ENCODE measurements at places on chromosomes 2 and 18.

GRCh38 chr2:164761737-164762460 lies 79.7 kb downstream of the COBLL1 start:
- no peak for DNase-seq

GRCh38 chr2:170812710-170813600 lies 3.7 kb upstream of the GAD1 start:
- no peak for DNase-seq

GRCh38 chr18:62102221-62102620 lies 84.6 kb downstream of the PIGN start:
- DNase-seq, result no peak

GRCh38 chr2:238945433-238946150 lies 97.7 kb downstream of the TWIST2 start:
- no peak for DNase-seq

GRCh38 chr2:168107322-168107721 lies 140.1 kb downstream of the STK39 start:
- no peak for DNase-seq

DNA sequence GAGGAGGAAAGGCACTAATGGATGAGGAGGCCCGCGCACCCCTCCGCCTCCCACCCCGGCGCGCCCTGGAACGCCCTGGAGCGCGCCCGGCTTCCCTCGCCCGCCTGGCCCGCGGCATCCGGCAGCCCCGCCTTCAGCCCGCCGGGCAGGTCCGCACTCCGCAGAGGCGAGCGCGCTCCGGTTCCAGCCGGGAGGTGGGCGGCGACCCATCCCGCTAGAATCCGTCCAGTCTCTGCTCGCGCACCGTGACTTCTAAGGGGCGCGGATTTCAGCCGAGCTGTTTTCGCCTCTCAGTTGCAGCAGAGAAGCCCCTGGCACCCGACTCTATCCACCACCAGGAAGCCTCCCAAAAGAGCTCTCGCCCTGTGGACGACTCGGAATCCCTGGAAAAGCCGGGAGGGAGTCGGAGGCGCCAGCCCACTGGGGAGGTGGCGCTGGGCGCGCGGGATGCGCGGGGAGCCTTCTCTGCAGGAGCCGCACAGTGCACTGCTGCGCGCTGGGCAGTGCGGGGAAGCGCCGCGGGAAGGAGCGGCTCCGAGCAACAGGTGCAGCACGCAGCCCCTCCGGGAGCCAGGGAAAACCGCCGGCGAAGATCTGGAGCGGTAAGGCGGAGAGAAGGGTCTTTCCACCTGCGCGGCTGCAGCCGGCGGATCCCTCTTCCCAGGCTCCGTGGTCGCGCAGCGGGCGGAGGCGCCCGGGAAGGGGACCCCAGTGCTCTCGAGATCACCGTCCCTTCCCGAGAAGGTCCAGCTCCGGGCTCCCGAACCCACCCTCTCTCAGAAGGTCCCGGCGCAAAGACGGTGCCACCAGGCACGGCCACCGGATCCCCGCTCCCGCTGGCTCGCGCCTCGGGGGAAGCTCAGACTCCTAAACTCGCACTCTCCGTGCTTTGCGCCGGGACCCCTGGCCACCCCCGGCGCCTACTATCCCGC lies at the start of gene GALR1:
GALR1 (plus strand) TSS at position 280 of the 932 bp plus-strand sequence. CDS start 701 bp downstream, outside the sequence.
- DNase-seq, result peak; percentile 39

DNA sequence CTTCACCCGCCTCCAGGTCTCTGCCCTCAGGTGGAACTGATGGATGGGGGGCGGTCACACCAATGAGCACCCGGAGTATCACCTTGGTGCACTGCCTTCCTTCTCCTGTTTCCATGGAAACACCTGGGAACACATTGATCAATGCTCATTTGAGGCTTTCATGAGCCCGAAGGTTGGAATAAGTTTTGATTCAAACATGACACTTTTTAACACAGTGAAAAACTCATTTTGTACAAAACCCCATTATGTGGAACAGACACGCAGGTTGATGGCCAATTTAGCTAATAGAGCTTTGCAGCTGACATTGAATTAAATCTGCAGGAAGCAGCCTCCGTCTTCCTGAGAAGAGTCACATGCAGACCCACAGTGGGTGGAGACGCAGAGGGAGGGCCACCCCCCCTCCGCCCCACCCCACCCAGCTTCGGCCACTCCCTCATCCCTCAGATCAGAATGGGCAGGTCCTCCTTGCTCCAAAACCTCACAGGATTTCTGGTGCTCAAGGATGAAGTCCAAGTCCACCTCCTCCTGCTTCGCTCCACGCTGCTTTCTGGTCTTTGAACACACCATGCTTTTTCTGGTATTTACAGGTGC lies 96.0 kb upstream of the MYCN start:
- DNase-seq, result no peak

DNA sequence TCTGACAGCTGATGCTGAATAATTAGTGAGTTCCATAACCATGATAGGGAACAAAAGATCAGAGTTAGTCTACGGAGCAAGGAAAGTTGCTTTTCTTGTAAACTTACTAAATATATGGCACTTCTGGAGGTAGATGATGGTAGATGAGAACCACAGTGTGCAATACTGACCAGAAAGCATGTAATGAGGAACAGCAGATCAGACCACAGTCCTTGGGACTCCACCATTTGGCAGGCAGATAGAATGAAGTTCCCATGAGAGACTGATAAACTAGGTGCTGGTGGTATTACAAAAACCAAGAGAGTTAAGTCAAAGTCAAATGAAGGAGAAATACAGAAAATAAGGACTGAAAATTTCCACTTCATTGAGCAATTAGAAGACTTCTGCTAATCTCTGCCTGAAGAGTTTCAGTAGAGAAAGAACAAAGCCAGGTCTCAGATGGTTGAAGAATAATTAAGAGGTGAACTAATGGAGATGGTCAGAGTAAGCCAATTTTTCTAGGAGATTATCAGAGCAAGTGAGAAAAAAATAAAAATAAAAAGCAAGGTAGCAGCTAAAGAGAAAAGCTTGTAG lies 10.4 kb downstream of the CERKL start:
- DNase-seq, result no peak

- no peak for DNase-seq
These were observed 252.5 kb upstream of the HNRNPA3 start for GRCh38 chr2:176960061-176960460.

DNA sequence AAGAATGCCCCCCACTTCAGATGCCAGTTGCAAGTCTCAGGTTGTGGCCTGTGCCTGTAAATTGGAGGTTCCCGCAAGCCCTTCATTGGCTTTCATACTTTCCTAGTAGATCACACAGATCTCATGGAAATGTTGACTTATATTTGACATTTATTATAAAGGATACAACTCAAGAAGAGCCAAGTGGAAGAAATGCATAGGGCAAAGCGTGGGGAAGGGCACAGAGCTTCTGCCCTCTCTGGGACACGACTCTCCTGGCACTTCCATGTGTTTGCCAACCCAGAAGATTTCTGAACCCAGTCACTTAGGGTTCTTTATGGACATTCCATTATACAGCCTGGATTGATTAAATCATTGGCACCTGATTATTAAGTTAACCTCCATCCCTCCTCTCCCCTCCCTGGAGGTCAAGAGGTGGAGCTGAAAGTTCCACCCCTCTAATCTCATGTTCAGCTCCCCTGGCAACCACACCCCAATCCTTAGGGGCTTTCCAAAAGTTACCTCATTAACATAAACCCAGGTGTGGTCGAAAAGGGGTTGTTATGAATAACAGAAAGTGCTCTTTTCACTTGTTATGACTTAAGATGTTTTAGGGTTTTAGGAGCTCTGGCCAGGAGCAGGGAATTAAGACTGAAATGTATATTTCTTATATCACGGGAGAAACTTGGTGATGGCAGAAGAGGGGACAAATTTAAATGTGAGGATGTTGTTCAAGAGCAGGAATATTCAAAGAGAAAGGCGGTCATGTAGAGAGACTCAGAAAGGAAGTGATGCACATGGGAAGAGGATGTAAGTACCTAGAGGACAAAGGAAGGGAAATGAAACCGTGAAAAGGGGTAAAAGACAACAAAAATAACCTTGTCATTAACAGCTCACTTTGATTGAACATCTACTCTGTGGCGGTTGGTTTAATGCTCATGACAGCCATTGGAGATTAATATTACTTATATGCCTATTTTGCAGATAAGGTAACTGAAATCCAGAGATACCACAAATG lies 31.8 kb downstream of the SP100 start:
- DNase-seq, result no peak

- DNase-seq, result peak; percentile 36
These were observed 787 bp downstream of the ERBB4 start for GRCh38 chr2:212537726-212538304.

GRCh38 chr2:9739531-9739964 lies 103.7 kb upstream of the TAF1B start:
- peak; percentile 54 for DNase-seq

DNA sequence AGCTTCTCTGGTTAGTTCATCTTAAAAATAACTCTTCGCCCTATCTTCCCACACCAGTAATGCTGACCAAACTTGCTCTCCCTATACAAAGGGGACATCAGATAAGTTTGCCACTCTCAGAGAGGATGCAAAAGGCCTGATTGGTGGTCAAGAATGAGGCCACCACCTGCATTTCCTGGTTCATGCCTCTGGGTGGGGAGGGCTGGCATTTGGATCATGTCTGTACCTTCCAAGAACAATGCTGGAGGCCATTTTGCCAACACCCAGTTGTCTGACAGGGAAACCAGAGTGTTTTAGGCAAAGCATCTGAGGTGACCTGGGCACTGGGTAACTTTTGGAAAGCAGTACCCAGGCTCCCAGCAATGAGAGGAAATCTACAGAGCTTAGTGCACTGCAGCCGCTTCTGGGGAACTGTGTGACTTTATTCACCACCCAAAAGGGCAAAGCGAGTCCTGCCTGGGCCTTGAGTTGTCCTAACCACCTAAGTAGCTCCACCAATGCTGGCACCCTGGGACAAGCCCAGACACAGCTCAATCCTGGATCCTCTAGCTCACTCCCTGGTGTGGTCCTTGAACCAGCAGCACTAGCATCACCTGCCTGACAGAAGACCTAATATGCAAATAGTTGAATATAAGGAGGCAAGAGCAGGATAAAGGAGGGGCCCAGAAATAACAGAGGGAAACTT lies 35.1 kb downstream of the CAPN13 start:
- DNase-seq, result no peak

DNA sequence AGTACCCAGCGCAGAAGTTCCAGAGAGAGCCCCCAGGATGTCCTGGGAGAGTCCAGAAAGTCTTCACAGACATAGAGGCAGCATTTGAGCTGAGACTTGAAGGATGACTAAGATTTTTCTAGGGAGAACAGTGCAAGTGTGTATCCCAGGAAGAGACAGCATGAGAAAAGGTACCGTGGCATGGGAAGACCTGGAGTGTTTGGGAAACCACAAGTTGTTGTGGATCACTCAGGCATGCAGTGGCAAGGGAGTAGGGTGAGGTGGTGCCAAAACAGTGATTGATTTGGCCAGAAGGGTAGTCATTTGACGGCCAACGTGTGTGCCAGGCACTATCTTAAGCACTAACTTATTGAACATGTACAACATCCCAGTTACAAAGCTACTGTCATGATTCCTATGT lies 24.5 kb upstream of the KCNK3 start:
- DNase-seq, result no peak

- no peak for DNase-seq
These were observed 458.6 kb downstream of the FBXO15 start for GRCh38 chr18:73688851-73689711.

GRCh38 chr2:18265614-18266586 lies 294.6 kb downstream of the RDH14 start:
- no peak for DNase-seq

DNA sequence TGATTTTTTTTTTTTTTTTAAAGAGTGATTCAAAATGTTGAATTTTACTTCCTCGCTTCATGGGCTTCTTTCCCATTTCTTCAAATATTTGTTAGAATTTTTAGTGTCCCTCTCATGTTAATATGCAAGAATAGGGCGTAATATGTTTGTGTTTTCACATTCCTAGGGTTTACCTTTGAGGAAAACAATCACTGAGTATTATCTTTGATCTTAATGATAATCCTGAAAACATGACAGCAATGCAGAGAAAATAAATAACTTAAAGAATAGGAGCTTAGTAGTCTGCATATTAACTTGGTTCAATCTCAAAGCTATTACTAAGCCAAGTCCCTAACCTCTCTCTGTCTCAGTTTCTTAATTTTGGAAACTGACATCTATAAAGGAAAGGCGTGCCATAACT lies 475.4 kb downstream of the NRXN1 start:
- DNase-seq, result no peak

DNA sequence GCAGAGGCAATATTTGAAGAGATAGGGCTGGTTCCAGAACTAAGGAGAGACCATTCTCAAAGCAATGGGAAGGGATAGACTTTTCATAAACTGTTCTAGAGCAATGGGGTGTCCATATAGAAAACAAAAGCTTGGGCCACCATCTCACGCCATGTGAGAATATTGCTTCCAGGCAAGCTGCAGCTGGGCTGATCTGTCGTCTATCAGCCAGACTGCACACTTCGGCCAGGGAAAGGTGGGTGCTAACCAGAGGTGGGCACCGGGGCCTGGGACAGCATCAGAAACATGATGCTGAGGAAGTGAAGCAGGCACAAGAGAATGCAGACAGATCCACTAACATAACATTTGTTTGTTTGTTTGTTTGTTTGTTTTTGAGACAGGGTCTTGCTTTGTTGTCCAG lies 43.7 kb downstream of the MYO7B start:
- DNase-seq, result no peak

DNA sequence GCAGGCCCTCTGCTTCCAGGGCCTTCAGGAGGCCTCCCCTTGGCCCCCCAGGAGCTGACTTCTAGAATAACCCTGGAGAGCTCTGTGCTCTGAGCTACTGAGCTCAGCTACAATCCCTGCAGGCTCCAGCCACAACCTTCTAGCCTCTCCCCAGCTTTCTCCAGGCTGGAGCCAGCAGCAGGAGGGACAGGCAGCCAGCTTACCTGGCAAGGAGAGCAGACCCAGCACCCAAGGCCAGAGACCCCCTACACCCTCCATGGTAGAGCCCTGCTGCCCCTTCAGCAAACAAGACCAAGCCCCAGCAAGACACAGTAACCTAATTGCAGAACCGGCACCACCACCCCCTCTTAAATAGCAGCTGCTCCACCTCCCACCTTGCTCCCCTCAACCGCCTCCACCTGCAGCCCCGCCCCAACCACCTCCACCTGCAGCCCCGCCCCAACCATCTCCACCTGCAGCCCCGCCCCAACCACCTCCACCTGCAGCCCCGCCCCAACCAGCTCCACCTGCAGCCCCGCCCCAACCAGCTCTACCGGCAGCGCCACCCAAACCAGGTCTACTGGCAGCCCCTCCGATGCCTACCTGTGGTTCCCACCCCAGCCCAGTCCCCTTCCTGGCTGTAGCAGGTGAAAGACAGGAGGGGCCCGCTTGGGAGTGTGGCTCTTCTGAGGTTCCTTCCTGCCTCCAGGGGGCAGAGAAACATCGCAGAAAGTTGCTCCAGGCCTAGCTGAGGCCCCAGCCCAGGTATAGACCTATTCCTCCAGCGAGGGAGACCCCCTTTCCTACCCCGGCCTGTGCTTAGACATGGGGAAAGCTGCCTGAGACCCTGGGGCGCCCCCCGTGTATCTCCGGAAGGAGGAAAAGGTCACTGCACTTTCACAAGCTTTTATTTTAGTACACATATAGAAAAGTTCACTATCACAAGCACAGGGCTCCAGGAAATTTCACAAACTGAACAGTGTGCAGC lies at the start of gene ASTL:
ASTL (minus strand) TSS at position 324 of the 967 bp plus-strand sequence; CDS start at position 258, 66 bp downstream.
- no peak for DNase-seq

- no peak for DNase-seq
These were observed 34.3 kb downstream of the ZAP70 start for GRCh38 chr2:97747716-97748115.

All from activated naive CD8-positive, alpha-beta T cell treated with anti-CD3 and anti-CD28 coated beads, Interleukin-2, amount 10 ng/mL, durations not matched to agents 7 days and 5 days (primary cell).